ENCODE measurements at places on chromosomes 7 and 10. TPM values are rescaled to one million over a fixed set of nuclear protein-coding genes. Genes with fewer than 3 reads are reported as not detected.

The IKZF1 gene
- 5.0 TPM for total RNA-seq

The PHYHIPL gene
- 1.1 TPM for total RNA-seq

The AKR1E2 gene
- 19.3 TPM for total RNA-seq

The TMUB1 gene
- total RNA-seq: 45.0 TPM

The IDI2 gene
- total RNA-seq: not detected

The EPO gene
- not detected for total RNA-seq

The LRRD1 gene
- total RNA-seq: not detected

DNA sequence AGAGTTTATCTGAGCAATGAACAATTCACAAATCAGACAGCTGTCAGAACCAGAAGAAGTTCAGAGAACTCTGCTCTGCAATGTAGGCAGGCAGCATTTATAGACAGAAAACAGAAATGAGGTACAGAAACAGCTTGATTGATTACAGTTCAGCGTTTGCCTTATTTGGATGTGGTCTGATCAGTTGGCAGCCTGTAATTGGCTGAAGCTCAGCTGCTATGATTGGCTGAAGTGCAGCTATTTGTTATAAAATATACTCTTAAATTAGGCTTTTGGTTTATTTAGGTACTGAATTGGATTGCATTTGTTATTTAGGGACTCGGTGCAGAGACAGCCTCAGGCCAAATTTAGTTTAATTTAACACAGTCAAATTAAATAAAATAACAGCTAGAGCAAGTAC lies 85.8 kb upstream of the JAZF1 start:
- ATAC-seq: no peak

DNA sequence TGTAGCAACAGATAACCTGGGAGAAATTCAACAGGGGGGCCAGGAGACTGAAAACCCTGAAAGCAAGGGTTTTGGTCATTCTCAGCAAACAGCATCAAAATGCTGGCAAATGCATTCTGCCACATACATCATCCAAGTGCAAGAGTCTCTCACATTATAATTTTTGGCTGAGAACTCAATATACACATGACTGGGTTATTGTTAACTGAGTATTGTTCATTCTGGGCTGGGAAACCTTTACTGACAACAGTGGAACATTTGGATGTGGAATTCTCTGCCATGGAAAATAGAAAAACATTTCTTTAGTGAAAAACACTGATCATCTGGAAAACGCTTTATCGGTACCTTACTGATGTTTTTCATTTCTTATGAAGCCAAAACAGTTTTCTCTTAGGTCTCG lies 73.1 kb upstream of the MET start:
- ATAC-seq: no peak

DNA sequence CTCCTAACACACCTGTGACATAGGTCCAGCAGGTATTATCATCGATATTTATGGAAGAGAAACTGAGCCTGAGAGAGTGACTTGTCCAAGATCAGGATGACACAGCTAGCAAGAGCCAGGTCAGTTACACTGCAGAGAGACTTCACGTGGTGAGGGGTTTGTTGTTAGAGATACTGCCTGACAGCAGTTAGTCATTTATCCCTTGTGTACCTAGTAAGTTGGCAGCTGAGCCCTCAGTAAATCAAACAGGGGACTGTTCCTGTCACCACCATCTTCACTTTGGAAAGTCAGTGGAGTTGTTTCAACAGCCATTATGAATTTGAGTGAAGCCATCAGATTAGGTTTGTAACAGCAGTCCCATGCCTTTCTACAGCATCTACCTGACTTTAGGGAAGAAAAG lies 87.5 kb upstream of the GATA3 start:
- ATAC-seq: no peak

DNA sequence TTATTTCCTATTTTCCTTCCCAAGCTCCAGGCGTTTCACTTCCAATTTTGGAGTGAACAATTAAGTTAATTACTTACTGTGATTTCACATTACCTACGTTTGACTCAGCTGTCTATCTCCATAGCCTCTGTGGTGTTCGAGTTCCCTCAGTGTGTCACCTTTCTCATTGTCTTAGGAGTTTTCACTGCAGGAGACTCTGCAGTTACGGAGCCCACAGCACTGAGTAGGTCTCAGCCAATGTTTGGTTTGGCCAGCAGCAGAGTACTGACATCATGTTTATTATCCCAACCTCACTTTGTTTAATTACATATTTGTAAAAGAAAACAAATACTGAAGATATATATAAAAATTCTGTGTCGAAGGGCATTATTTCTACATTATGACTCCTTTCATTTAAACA lies 1123.9 kb downstream of the CNTNAP2 start:
- ATAC-seq: no peak

- ATAC-seq: no peak
These were observed 1.3 kb downstream of the CUL1 start for GRCh38 chr7:148699782-148700629.
